ENCODE measurements at places on chromosomes 6 and 20.

DNA sequence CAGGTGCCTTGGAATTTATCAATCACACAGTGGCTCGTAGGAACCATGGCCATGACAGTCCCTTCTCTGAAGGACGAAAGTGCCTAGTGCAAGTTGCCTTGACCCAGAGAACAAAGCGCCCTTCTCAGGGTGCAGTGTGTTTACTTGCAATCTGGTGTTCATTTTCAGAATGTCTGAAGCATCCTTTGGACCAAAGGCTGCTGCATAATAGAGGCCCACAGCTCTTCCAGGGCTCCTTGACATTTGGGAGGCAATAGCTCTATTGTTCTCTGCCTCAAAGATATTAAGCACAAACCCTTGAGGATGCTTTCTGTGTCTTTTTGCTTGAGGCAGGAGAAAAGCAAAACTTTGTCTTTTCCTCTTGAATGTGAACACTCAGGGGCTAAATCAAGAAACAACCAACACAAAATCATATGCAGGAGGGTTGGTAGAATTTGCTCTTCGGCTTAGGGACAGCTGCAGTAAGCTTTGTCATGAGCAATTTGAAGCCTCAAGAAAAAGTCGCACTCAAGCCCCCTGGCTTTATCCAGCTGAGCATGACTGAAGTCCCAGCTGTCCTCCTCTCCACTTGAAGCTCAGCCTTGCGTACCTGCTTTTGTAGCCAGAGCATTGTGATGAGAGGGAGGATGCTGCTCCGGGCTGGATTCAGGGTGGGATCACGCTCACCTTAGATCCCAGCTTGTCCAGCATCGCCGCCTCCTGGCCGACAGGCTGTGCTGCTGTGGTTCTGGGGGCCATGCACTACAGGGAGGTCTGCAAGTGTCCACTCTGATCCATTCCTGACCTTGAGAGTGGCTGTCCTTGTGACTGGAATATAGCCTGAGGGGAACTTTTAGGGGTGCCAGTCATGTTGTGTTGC, 495.4 kb downstream of the CDH26 start:
- peak; percentile 19 for DNase-seq

GRCh38 chr6:50185006-50185405, 135.3 kb upstream of the DEFB112 start:
- peak; percentile 19 for DNase-seq

DNA sequence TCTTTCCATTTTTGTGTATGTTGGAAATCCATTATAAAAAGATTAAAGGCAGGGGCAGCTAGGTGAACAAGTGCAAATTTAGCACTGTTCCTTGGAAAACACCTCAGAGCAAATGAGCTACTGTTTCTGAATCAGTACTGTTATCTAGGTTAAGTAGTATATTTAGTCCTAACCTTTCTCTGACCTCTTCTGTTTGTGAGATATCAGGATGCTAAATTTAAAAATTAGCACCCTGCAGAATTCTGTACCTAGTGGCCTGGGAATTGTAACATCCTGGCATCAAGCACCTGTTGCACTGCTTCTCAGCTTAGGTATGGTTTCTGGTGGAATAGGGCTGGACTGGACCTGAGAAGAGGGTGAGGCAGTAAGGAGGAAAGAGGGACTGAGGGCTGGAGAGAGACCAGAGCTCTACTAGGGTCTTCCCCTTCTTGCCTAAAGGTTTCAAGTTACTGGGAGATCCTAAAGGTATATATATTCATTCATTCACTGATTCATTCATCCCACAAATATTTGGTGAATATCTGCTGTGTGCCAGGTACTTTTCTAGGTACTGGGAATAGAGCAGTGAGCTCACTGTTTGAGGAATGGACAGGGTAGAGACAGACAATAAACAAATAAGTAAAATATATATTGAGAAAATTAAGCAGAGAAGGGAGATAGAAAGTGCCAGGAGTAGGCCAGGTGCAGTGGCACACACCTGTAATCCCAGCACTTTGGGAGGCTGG, 5.2 kb downstream of the ZNF76 start:
- no peak for DNase-seq

DNA sequence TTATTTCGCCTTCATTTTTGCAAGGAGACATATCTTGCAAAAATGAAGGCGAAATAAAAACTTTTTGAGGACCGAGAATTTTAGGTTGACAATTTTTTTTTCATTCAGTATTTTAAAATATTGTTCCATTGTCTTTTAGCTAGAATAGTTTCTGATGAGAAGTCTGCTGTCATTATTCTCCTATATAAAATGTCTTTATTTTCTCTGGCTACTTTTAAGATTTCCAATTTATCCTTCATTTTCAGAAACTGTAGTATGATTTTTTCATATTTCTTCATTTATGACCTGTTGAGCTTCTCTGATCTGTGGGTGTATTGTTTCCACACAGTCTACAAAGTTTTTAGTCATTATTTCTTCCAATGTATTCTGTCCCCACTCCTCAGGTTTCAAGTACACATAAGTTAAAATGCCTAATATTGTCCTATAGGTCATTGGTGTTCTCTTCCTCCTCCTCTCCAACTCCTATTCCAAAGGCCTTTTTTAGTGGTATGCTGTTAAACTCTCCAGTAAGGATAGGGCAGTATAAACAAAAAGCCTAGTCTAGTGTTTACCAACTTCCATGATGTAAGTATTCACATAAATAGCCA, 15.7 kb downstream of the AHI1 start:
- DNase-seq = no peak

DNA sequence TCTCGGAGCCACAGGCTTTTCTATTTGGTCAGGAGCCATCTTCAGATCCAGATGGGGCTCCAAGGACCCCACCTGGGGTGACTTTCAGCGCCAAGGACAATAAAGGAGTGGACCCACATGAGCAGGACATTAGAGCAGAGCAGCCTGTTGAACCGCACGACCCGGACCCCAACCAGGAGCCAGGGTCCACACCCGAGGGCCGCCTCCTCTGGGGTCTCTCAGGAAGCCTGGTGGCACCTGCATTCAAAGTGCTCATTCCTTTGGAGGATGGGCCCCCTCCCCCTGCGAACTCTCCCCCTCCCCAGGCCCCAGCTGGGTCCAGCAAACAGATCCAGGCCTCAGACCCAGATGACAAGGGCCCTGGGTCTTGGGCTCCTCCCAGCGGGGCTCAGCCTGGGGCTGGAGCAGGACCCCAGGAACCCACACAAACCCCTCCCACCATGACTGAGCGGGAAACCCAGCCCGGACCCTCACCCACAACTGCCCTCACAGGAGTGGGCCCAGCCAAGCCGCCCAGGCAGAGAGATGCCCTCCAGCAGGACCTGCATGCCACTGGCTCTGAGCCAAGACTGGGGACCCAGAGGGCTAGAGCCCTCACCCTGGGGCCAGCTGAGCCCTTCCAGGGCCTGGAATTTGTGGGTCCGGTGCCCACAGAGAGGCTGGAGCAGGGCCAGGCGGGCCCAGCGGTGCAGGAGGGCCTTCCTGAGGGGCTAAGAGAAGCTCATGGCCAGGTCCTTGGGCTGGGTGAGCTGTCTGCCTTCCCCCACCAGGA, 23.9 kb downstream of the RAB44 start:
- DNase-seq = no peak

DNA sequence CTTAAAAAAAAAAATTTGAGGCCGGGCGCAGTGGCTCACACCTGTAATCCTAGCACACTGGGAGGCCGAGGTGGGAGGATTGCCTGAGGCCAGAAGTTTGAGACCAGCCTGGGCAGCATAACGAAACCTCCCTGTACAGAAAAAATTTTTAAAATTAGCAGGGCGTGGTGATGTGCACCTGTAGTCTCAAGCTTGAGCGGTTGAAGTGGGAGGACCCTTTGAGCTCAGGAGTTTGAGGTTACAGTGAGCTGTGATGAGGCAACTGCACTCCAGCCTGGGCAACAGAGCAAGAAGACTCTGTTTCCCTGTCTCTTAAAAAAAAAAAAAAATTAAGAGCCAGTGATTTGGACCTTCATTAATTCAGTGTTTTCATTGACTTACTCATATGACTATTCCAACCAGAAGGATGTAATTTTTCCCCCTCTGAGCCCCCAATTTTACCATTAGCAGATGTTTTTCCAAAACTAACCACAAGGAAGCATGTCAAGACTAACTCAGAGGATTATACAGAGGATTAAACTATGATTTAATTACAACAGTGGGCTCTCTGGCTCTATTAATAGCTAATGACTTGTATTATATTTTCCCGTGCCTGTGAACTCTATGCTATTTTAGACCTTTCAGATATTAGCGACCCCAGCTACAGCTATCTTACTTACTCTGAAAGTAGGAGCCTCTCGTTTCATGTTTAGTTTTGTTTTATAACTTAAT, 75.1 kb downstream of the ARID1B start:
- DNase-seq = no peak

- DNase-seq = peak; percentile 73
Observed at GRCh38 chr20:39048000-39048696, 86.0 kb downstream of the DHX35 start.

DNA sequence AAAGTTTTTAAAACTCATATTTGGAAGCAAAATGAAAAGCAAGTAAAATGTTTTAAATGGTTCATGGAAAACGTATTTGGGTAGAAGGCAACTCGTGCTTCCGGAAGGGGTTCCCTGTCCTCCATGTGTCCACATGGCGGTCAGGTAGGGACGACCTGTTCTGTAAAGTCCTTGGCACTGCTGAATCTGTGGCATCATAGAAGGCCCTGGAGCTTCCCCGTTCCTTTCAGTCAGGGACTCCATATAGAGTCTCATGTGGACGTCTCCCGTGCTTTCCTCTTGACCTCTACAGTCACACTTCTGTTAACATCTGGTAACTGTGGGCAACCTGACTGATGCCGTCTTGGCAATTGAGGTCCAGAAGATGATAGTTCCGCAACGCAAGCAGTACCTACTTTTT, 11.4 kb downstream of the DYNLT1 start:
- DNase-seq = no peak

- no peak for DNase-seq
Observed at GRCh38 chr20:1383623-1384404, 9.0 kb downstream of the FKBP1A start.

GRCh38 chr6:87724983-87725811, 23.2 kb upstream of the AKIRIN2 start:
- DNase-seq = no peak

GRCh38 chr20:11468880-11469279, 448.8 kb upstream of the BTBD3 start:
- no peak for DNase-seq

GRCh38 chr6:170289180-170289931, 1.5 kb downstream of the DLL1 start:
- no peak for DNase-seq

GRCh38 chr20:48102931-48103660, 317.8 kb upstream of the SULF2 start:
- no peak for DNase-seq

- no peak for DNase-seq
Observed at GRCh38 chr6:119871520-119871919, 522.0 kb upstream of the MAN1A1 start.

DNA sequence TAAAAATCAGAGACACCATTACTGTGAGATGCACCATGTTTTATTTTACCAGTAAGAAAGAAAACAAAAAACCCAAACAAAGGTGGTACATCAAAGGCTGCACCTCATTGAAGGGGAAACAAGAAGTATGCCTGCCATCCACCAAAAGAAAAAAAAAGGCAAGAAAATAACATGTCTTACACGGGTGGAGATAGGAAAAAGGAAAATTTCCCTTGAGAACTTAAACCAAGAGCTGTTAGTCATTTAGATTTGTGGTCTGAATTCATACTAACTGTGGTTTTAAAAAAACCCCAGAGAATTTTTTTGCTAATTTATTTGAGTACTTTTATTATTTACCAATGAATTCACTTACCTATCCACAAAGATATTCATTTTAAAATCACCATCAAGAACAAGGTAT, 144.0 kb downstream of the LRRC1 start:
- DNase-seq = no peak

- no peak for DNase-seq
Observed at GRCh38 chr6:156982168-156982567, 205.0 kb downstream of the ARID1B start.

- no peak for DNase-seq
Observed at GRCh38 chr20:46852313-46852712, 42.3 kb upstream of the EYA2 start.

DNA sequence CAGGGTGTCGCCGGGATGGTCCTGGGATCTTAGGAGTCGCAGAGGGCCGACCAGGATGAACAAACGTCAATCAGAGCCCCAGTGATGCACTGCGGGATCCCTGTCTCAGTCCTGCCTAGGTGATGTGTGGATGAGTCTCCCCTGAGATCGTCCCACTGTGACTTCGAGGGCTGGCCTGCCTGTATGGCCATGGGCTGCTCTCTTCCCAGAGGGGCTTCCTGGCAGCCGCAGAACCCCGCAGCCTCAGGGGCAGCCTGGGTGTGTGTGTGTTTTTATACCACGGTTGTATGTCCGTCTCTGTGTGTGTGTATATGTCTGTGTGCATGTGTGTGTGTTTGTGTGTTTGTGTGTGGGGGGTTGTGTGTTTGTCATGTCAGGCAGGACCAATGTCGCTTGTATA, 111.6 kb downstream of the MYLK4 start:
- DNase-seq = no peak

DNA sequence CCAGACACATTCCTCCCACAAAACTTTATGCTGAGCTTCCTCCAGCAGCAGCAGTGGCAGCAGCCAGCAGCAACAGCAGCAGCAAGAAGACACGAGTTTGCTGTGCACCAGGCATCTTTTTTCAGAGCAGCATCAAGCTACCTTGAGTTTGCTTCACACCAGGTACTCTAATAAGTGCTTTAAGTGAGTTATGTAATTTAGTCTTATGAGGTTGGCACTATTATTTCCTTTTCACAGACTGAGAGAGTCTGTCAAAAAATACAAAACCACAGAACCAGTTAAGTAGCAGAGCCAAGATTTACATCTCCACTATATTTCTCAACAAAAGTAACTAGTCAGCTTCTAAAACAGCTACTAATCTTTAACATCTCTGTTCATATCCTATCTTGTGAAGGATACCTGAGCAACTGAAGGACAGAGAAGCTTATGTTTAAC, 23.7 kb downstream of the RANBP9 start:
- DNase-seq = no peak

- DNase-seq = peak; percentile 99
Observed at GRCh38 chr20:58039274-58040092, 189.0 kb downstream of the ANKRD60 start.

DNA sequence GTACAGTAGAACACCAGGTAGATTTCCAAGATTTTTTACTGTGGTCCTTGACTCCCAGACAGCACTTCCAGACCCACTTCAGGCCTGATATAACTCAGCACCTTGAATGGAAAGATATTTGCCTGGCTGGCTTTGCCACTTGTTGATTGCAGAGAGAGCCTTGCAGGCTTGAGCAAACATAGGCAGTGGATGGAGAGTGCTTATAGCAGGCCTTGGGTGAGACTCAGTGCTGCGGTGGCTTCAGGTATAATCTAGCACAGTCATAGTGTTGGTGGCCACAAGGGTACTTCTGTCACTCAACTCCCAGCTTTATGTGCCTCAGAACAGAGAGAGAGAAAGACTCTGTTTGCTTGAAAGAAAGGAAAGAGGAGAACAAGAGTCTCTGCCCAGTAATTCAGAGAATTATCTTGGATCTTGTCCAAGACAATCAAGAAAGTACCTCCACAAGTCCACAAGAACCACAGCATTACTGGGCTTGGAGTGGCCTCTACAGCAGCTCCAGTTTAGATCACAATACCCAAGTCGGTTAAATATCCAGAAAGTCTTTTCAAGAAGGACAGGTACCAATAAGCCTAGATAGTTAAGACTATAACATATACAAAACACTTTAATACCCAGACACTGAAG, 70.5 kb upstream of the FKBP1C start:
- no peak for DNase-seq

- DNase-seq = no peak
Observed at GRCh38 chr6:13715444-13715883, 3.8 kb upstream of the RANBP9 start.

All from COLO829 (cell line).